ENCODE measurements at places on chromosomes 6 and 20.

DNA sequence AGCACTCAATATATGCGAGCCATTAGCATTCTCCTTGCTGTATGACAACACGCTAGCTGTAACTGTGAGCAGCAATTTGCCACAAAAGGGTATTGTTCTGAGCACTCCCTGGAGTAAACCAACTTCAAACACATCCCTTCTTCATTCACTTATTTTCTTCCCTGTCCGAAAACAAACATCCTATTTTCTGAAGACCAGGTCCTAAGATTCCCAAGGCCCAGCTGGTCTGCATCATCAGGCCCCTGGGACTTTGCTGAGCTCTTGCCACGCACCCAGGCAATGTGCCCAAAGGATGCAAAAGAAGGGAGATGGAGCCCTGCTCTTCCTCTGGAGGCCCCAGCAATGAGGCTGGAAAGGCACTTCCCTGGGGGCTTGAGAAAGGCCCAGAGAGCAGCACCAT lies 118.1 kb downstream of the PREX1 start:
- DNase-seq, result no peak

DNA sequence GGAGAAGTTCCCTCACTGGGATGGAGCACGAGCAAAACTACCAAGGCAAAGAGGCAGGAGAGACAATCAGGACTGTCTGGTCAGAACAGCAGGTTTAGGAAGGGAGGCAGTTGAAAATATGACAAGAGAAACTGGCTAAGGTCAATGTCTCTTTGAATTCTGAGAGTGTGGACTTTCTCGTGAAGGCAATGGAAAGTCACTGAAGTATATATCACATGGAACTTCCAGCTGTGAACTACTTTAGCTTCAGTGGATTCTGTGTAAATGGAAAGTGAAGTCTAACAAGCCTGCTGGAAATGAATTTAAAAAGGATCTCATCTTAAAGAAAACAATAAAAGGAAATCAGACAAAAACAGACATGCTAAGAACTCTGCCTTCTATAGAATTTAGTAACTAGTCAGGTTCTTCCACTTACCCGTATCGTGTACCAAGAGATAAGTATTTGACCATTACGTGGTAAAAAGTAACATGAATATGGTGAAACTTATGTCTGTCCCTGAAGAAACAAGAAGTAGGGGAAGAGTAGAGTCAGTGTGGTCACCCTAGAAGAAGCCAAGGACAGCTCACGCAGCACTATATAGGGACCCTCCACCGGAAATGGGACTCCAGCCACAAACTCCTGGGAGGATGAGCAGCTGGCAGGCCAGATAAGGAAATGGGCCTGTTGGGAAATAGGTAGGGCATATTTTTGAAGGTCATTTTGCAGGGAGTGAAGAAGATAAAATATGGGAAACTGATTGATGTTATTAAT lies 123.4 kb downstream of the MAP7 start:
- no peak for DNase-seq

GRCh38 chr20:18001131-18001921 lies 32.5 kb downstream of the MGME1 start:
- no peak for DNase-seq

GRCh38 chr20:53009979-53010735 lies 38.0 kb downstream of the TSHZ2 start:
- no peak for DNase-seq

DNA sequence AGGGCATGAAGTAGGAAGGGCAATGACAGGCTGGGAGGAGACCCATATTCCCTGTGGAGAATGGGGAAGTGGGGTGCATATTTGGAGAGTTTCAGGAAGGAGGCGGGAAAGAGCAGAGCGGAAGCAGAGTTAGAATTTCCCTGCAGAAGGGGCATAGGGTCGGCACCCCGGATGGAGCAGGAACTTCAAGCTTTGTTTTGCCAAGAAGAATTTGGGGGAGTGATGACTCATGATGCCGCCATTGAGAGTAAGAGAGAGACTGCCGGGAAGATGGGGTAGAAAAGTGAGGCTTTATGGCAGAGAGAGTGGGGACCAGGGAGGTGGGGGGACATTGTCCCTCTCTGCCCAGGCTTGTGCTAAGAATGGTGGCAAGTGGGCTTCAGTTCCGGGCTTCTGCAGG lies 50.3 kb upstream of the EPB41L1 start:
- DNase-seq, result no peak

DNA sequence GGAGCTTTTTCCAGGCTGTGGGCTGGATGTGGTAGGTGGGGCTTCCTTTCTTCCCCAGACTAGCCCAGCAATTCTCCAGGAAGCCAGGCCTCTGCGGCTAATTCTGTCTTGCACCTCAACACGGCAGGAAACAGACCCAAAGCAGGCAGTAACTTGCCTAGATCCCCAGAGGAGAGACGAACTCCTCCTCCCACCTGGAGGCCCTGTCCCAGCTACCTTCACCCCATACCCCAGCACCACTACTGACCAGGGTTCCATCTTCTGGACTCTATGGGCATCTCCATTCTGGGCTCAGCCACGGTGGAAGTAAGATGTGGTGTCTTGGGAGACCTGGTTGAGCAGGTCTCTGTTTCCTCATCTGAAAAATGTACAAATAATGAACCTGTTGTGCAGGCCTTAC lies 48.4 kb upstream of the ZNF337 start:
- no peak for DNase-seq

GRCh38 chr6:69164564-69165229 lies 529.6 kb downstream of the ADGRB3 start:
- no peak for DNase-seq

DNA sequence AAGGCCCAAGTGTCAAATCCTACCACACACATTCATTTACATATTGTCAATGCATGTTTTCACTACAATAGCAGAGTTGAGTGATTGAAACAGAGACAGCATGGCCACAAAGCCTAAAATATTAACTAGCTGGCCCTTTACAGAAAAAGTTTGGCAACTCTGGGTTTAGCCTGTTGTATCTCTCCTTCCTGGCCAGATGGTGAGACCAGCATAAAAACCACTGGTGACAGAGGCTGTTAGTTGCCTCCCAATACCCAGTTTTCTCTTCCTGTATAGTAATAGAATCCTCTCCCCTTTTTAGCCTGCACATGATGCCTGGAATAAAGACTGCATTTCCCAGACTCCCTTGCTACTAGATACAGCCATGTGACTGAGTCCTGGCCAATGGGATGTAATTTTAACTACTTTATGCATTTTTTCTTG lies 100.0 kb upstream of the TAB2 start:
- DNase-seq, result no peak

DNA sequence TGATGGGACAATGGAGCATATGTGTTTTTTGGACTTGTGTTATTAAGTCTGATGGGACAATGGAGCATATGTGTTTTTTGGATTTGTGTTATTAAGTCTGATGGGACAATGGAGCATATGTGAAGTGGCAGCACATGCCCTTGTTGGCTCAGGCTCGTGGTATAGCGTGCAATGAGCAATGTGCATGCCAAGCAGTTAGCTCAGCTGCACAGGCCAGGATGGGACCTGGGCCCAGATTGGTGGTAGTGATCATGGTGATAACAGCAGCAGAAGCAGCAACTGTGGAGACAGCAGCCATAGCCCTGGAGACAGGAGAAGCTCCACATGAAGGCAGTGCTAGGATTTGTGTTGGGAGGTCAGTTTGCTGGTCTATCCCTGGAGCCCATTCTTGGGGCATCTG lies 61.1 kb downstream of the IL20RA start:
- DNase-seq, result no peak

DNA sequence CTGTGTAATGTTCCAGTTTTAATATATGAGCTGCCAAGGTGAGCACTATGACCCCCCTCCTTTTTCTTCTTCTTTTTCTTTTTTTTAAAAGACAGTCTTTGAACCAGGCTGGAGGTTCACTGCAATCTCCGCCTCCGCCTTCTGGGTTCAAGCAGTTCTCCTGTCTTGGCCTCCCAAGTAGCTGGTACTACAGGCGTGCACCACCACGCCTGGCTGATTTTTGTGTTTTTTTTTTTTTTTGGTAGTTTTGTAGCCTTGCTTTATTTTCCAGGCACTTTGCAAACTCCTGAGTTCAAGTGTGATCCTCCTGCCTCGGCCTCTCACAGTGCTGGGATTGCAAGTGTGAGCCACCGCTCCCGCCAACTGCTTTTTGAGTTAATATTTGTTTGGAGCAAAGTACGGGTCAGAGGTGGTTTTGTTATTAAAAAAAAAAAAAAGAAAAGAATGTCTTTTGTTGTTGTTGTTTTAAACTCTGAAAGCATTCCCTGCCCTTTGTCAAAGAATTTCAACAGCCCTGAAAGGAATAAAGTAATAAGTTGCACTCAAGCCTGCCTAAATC lies 78.6 kb downstream of the JARID2 start:
- no peak for DNase-seq

DNA sequence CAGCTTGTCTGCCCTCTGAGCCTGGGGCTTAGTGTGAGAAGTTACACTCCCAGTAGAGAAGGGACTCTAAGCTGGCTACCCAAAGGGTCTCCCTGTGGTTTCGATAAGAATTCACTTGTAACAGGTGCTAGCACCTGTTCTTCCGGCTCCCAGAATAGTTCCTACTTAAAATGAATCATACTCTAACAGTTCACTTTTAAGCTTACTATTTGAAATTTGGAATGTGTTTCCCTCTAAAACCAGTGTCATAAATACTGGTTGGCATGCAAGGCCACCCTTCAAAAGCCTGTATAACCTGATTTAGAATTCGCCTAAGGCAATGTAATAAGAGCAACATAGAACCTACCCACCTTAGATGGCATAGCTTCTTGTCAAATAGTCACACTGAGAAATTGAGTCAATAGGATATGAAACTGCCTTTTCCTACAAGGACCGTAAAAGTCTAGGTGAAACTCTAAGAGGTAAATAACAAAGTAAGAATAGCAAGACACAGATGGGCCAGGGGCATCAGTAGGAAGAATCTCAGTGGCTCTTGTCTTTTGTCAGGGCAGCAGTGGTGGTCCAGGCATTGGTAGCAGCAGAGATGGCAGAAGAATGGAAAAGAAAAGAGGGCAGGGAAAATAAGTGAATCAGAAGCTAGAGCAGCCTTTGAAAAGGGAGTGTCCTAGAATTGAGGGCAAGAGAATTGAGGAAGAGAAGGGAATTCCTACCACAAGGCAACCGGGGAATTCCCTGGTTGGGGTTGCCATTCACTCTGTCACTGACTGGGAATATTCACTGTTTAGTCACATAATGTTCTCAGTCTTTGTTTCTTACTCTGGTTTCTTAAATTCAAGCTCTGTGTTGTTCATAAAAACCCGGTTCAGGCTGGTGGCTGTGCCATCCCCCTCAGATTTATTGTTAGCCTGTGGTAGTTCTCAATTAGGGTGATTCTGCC lies 91.5 kb downstream of the HIVEP2 start:
- DNase-seq, result no peak

GRCh38 chr6:156940221-156940620 lies 163.0 kb downstream of the ARID1B start:
- DNase-seq, result no peak

- peak; percentile 24 for DNase-seq
These were observed 12.7 kb downstream of the IGF2R start for GRCh38 chr6:159981403-159982245.

DNA sequence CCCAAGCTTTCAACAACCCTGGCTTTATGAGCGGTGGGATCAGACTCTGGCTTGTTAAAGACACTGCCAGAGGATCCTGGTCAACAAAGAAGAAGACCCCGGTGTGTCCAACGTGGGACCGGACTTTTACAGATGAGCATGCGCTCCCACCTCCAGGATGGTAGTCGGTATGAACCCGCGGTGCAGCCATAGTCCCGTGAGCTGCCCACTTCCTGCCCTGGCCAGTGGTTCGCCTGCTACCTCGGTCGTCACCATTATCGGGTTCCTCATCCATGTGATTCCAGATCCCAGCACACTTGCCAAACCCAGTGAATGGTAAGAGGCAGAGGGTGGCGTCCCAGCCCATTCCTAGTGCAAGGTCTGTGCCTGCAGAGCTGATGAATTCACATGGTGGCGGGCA lies 112.7 kb downstream of the AGPAT4 start:
- no peak for DNase-seq

DNA sequence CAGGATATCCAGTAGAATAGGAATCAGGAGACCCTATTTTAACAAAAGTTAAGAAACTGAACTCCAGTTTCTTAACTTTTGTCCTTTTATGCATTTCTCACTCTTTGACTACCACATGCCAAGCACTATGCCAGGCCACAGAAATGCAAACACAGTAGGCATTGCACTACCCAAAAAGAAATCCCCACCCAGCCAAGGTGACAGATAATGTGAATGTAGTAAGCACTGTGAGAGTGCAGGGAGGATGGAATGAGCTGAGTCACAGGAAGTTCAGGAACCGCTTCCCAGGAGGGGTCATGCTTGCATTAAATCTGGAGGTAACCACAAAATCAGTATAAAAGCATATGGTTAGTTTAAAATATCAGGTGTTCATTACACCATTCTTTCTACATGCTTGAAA lies 20.1 kb upstream of the FAM83C start:
- no peak for DNase-seq

DNA sequence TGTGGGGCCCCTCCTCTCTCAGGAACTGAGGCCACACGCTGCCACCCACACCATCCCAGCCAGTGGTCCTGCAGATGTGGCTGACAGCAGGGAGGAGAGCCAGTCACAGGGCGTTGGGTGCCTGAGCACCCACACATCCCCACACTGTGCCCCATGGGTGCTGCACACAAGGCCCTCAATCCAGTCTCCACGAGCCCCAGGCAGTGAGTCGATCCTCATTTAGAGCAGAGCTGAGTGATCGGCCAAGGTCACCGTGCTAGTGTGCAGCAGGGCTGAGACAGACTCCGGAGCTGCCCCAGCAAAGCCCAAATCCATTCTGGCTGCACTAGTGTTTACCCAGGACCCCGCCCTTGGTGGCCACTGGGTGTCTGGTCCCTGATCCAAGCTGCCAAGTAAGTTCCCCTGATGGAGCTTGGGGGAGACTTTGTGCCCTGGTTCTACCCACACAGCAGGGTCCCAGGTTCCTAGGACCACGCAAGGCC lies 9.0 kb downstream of the C20orf203 start:
- DNase-seq, result no peak

DNA sequence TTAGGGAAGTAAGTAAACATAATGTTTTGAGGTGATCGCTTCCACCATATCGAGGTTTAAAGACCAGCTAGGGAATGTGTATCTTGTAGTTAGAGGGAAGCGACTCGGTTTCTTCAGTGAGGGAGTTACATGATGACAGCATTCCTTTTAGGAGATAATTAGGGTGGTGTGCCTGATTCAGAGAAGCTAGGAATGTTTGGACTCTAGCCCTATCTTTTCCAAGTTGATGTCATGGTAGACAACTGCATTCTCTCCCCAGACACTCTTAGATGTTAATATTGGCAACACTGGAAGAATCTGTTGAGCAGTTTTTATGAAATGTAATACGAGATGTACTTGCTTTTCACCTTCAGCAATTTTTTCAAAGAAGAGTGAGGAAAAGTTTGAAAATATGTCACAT lies 12.9 kb upstream of the HIVEP1 start:
- no peak for DNase-seq
